ENCODE measurements at places on chromosomes 12 and 14.

- no peak for DNase-seq
Observed at GRCh38 chr12:19761463-19761862, 322.2 kb downstream of the AEBP2 start.

DNA sequence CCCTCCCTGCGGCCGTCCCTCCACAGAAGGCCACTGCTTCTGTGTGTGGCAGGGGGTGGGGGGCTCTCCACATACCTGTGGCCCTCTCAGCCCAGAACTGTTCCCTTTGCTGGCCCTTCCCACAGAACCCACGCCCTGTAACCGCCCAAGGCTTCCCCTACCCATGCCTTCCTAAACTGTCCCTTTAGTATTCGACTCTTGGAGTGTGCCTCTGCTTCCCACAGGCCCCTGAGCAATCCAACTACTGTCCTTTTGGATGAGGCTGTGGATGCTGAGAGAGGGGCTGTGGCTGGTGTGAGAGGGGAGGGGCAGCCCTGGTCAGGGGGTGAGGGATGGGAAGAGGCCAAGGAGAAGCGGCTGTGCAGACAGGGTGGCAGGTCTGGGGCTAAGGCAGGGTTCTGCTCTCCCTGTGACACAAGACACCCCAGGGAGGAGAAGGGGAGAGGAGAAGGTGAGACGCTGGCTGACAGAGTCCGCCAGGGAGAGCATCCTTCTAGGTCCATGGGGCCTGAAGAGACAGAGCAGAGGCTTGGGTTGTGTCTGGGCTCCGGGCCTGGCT, 46.0 kb downstream of the DLK1 start:
- DNase-seq = no peak

DNA sequence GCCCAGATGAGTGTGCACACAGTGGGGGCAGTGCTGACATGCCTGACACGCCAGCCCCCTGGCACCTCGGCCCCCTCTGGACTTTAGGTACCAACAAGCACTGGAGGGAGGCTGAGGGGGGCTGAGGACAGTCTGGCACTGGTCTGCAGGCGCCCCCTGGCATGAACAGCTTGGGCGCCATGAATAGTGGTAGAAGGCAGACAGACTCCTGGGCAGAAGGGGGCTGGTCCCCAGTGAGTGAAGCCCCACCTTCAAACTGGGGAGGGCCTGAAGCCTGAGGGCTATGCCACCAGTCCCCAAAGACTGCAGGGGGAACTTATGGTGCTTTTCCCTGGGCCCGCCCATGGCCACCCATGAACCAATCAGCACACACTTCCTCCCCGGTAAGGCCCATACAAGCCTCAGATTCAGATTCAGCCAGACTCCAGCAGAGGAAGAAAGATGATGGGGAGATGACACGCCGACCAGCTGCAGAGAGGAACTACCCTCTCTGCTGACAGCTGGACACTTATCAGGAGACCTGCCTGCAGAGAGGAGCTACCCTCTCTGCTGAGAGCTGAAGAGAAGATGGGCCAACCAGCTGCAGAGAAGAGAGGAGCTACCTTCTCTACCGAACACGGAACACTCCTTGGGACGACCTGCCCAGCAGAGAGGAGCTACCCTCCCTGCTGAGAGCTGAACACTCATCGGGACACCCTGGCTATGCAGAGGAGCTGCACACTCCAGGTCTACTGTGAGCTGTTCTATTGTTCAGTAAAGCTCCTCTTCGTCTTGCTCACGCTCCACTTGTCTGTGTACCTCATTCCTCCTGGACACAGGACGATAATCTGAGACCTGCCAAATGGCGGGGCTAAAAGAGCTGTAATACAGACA, 324.5 kb downstream of the PCNX1 start:
- DNase-seq = no peak

GRCh38 chr12:57756406-57757341, 1.8 kb downstream of the MARCHF9 start:
- no peak for DNase-seq

- no peak for DNase-seq
Observed at GRCh38 chr12:110347767-110348166, 55.7 kb downstream of the ANAPC7 start.

GRCh38 chr14:99790201-99790977, 2.8 kb upstream of the EML1 start:
- DNase-seq = no peak

GRCh38 chr12:95380997-95381786, 92.8 kb upstream of the METAP2 start:
- DNase-seq = no peak

- DNase-seq = no peak
Observed at GRCh38 chr14:55416866-55417265, 5.2 kb upstream of the ATG14 start.

DNA sequence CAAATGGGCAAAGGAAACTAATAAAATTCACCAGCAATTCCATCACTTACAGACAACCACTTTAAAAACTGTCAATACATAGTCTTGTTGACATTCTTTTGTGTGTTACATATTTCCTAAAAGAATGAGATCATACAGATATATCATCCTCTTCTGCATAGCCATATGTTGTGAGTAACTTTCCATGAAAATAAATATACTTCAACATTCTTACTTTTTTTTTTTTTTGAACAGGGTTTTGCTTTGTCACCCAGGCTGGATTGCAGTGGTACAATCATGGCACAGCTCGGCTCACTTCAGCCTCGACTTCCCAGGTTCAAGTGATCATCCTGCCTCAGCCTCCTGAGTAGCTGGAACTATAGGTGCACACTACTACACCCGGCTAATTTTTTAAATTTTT, 20.9 kb downstream of the ZC2HC1C start:
- no peak for DNase-seq

Data from HS-27A (cell line).